ENCODE measurements at places on chromosomes 6 and 20. TPM values are rescaled to one million over a fixed set of nuclear protein-coding genes. Genes with fewer than 3 reads are reported as not detected.

The TSHZ2 gene
- total RNA-seq: 0.13 TPM

The HLA-DOA gene
- 4.2 TPM for total RNA-seq

The THBD gene
- not detected for total RNA-seq

The GJA10 gene
- total RNA-seq: not detected

The TPBG gene
- not detected for total RNA-seq

The IMPG1 gene
- total RNA-seq: not detected

The OR12D3 gene
- not detected for total RNA-seq

The TPMT gene
- 6.1 TPM for total RNA-seq

The MYO6 gene
- 0.42 TPM for total RNA-seq

The COL9A3 gene
- total RNA-seq: not detected

Data from activated CD8-positive, alpha-beta T cell treated with anti-CD3 and anti-CD28 coated beads, Interleukin-2, amount 10 ng/mL, durations not matched to agents 7 days and 5 days (primary cell).